Stimulated activated naive B cell treated with anti-CD40 and anti-IgM and Interleukin-4, amounts not matched to agents 10 μg/mL and 1 μg/mL and 100 μg/mL, for 72 hours (primary cell): ENCODE measurements at places on chromosomes 13 and 19.
A peak's percentile ranks its signal among the peaks of the same experiment; 100 is the strongest.

GRCh38 chr19:3441089-3441985 is 39.0 kb downstream of the SMIM24 start:
- no peak for DNase-seq

- no peak for DNase-seq
Observed at GRCh38 chr19:39183104-39183503, 13.7 kb upstream of the NCCRP1 start.

DNA sequence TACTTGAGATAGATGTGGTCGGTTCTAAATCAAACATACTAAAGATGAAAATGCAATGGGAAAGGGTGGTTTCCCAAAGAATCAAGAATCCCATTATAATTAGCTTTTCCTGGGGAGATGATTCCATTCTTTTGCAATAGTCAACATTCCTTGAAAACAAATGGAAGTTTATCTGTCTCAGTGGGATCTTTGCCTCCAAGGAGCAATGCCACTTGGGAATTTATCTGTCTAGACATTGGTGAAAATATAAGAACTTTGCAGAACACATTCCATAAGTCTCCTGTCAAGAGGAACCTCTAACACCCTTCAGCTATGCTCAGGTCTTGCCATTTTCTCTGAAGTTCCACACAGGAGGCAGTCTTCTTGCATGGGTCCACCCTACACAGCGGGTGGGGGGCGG is 152.5 kb downstream of the KCTD12 start:
- no peak for DNase-seq

GRCh38 chr19:52237197-52237596 is 32.2 kb upstream of the ZNF766 start:
- DNase-seq = no peak

- peak; percentile 51 for DNase-seq
Observed at GRCh38 chr19:42440357-42441048, 2.2 kb downstream of the CXCL17 start.

DNA sequence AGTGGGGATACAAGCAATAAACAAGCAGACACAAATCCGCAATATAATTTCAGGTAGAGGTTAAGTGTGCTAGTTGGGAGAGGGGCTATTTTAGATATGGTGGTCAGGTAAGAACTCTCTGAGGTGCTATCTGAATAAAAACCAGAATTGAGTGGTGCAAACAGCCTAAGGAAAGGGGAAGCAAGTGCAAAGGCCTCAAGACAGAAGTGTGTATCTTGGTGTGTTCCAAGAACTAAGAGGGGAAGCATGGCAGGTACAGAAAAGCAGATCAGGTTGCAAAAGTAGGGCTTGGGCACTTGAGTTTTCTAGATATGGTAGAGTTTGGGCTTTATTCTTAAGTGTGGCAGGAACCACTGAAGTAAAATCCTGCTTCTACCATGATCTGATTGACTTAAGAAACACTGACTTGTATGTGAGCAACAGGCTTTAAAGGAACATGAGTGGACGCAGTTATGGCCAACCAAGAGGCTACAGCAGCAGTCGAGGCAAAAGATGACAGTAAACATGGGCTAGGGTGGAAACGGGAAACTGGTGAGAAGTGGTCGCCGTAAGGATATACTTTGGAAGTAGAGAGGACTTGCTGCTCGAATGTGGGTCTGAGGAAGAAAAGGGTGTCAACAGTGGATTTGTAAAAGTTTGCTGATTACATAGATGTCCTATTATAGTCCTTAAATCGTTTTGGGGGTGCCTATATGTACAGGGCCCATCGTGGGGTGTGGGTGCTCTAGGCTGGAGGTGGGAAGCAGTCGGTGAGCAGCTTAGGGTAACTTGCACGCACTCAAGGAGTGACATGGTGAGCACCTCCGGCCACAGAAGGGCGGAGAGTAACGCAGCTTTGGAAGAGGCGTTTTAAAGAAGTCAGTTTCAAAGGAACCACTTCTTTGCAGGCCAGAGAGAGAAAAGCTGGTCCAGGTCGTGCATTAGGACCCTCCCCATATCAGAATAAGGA is 677 bp downstream of the TGDS start:
- no peak for DNase-seq

DNA sequence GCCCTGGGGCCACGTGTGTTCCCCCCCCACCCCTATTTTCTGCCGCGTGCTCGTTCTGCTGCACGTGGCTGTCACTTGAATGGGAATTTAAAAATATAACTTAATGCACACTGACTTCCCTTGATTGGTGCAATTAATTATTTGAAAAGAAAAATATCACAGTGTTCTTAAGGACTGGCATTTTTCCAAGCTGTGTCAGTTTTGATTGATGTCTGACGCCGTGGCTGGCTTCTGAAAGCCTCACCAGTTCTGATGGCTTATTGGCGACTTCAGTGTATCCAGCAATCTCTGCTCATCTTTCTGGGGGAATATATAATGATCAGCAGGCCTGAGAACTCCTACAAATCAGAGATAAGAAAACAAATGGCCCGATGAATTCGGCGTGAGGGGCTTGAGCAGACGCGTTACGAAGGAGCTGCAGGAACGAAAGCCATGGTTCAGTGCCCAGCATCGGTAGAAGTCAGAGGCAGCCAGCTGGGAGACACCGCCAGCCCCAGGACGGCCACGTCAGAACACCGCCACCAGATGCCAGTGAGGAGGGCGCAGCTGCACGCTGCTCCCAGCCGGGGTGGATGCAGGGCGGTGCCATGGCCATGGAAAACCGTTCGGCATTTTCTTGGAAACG is 111.2 kb downstream of the KDM4B start:
- no peak for DNase-seq

- DNase-seq = no peak
Observed at GRCh38 chr13:76271728-76272232, 614.4 kb downstream of the KCTD12 start.

- no peak for DNase-seq
Observed at GRCh38 chr19:18029617-18030338, 21.8 kb downstream of the ARRDC2 start.
